NCI-H1092 treated with DMSO at 0.1 percent for 48 hours (cell line): ENCODE measurements at places on chromosomes 4 and X.

DNA sequence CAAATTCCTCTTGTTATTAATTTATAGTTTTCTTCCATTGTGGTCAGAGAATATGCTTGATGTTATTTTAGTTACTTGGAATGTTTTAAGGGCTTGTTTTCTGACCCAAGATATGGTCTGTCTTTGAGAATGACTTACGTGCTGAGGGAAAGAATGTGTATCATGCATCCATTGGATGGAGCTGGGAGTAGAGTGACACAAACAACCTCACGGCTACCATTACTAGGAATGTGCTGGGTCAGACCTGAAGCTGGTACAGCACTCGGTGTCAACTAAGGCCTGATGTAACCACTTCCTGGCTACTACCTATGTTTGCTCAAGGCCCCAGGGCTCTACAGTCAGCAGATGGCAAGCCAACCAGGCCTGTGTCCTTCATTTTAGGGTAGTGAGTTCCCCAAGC is 257.8 kb downstream of the FAT4 start:
- DNase-seq: no peak

DNA sequence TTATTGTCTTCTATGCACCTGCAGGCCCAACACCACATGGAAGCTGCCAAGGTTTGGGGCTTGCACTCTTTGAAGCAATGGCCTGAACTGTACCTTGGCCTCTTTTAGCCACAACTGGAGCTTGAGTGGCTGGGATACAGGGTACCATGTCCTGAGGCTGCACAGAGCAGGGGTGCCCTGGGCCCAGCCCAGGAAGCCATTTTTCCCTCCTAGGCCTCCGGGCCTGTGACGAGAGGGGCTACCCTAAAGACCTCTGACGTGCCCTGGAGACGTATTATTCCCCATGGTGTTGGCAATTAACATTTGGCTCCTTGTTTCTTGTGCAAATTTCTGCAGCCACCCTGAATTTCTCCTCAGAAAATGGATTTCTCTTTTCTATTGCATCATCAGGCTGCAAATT is 519.9 kb upstream of the MAGEB18 start:
- no peak for DNase-seq

- no peak for DNase-seq
Measured at GRCh38 chr4:70788733-70789132, 51.0 kb downstream of the GRSF1 start.

- no peak for DNase-seq
Measured at GRCh38 chrX:53320543-53321229, 39.3 kb upstream of the IQSEC2 start.

GRCh38 chr4:18296411-18296810 is 274.9 kb upstream of the LCORL start:
- no peak for DNase-seq

- no peak for DNase-seq
Measured at GRCh38 chr4:173521467-173522159, 8.4 kb downstream of the HAND2 start.

GRCh38 chrX:15930585-15930984 is 76.0 kb upstream of the AP1S2 start:
- DNase-seq: peak; percentile 59

- no peak for DNase-seq
Measured at GRCh38 chr4:169715826-169716225, 41.9 kb downstream of the HPF1 start.

DNA sequence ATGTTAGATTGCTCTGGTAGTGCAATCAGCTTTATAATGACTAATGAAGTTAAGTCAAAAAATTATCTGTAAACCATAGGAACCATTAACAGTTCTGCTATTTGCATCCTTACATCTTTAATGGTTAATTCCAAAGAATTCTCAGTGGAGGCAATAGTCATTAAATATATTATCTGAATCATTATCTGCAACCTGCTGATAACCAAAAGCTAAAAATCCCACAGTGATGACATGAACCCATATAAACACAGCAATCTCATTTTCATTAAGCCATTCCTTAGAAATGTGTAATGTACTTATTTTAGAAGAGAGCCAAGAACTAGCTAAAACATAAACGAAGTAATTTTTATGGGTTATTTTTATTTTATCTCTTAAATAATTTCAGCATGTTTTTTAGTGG is 60.2 kb downstream of the MAGEB16 start:
- DNase-seq: no peak

- no peak for DNase-seq
Measured at GRCh38 chr4:74111990-74112389, 13.0 kb upstream of the CXCL2 start.

GRCh38 chr4:83851261-83852084 is 315.6 kb downstream of the GPAT3 start:
- DNase-seq: no peak

GRCh38 chr4:40962551-40963180 is 212.9 kb downstream of the NSUN7 start:
- no peak for DNase-seq

GRCh38 chr4:120498678-120499077 is 423.8 kb downstream of the PRDM5 start:
- DNase-seq: no peak

- DNase-seq: no peak
Measured at GRCh38 chrX:46255046-46255445, 290.2 kb downstream of the ZNF674 start.

- peak; percentile 72 for DNase-seq
Measured at GRCh38 chr4:42235304-42236021, 83.0 kb upstream of the BEND4 start.

DNA sequence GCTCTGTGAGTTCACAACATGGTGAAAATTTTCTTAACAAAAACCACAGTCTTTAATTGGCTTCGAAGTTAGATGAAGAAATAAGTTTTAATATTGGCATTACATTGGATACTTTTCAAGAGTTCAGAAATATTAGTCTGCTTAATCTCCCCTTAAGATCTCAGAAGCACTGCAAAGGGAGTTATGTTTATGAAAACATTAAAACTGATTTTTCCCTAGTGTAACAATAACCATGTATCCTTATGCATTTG is 1.5 kb downstream of the SETD7 start:
- no peak for DNase-seq

- no peak for DNase-seq
Measured at GRCh38 chr4:135197641-135198040, 996.1 kb upstream of the PABPC4L start.

GRCh38 chrX:95823796-95824195 is 860.8 kb upstream of the DIAPH2 start:
- DNase-seq: no peak

DNA sequence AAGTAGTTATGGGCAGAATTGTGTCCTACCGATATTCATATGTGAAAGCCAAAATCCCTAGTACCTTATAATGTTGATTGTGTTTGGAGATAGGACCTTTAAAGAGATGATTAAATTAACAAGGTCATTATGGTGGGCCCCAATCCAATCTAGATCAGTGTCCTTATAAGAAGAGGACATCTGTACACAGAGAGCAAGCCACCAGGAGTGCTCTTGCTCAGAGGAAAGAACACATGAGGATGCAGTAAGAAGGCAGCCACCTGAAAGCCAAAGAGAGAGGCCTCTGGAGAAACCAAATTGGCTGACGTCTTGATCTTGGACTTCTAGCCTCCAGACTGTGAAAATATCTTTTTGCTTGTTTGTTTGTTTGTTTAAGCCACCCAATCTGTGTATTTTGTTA is 1290.8 kb upstream of the PABPC4L start:
- no peak for DNase-seq

DNA sequence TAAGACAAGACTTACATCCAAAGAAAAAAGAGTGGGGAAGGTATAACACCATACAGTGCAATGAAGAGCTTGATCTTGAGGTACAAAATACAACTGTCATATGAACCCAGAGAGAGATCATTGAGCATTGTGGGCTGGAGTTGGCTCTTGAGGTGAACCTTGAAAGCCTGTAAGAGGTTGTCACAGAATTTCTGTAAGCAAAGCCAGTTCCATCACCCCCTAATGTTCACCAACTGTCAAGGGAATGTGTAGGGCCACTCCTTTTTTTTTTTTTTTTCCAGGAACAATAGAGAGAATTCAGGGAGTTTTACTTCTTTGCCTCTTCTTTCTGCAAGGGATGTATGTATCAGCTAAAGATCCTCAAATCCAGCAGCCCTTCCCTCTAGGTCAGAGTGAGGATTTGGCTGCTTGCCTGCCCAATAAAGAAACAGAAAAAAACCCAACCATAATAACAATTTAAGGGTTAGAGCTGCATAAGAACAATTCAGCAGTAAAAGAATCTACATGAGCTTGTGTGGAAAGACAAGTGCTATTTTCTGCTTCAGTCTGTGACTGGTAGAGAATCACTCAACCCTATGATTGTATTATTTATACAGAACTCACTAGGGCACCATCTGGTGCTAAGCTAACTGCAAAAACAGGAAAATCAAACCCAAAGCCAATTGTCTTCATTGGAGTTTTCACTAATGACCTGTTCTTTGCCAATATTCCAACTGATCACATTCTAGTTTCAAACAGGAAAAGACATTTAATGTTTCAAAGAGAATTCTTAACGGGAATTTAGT is 217.5 kb upstream of the TEX13C start:
- DNase-seq: no peak

GRCh38 chr4:142752202-142752786 is 93.8 kb downstream of the INPP4B start:
- no peak for DNase-seq

- no peak for DNase-seq
Measured at GRCh38 chrX:46929439-46930261, 17.4 kb downstream of the JADE3 start.

DNA sequence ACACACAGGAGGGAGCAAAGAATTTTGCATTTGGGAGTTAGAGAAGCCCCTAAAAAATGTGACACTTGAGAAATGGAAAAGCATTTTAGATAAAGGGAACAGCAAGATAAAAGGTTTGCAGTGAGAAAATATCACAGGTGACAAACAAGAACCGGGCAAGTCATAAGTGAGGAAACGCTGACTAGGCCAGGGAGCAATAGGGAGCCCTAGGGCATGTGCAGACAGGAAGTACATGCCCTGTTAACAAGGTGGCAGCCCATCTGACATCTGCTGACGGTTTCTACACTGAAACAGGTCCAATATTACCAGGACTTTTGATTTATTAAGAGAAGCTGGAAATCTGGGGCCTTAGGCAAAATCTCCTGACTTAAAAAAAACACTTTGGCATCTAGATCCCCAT is 4.0 kb upstream of the IL13RA1 start:
- no peak for DNase-seq

- no peak for DNase-seq
Measured at GRCh38 chr4:147768113-147768512, 36.2 kb downstream of the ARHGAP10 start.

GRCh38 chr4:3872834-3873313 is 106.7 kb downstream of the ADRA2C start:
- DNase-seq: no peak

GRCh38 chrX:41664908-41665307 is 23.9 kb upstream of the GPR34 start:
- no peak for DNase-seq

- DNase-seq: no peak
Measured at GRCh38 chr4:109764789-109765402, 35.0 kb upstream of the PLA2G12A start.

- no peak for DNase-seq
Measured at GRCh38 chr4:140312100-140312499, 61.3 kb upstream of the SCOC start.

- DNase-seq: no peak
Measured at GRCh38 chr4:2939383-2940243, 23.6 kb downstream of the NOP14 start.

DNA sequence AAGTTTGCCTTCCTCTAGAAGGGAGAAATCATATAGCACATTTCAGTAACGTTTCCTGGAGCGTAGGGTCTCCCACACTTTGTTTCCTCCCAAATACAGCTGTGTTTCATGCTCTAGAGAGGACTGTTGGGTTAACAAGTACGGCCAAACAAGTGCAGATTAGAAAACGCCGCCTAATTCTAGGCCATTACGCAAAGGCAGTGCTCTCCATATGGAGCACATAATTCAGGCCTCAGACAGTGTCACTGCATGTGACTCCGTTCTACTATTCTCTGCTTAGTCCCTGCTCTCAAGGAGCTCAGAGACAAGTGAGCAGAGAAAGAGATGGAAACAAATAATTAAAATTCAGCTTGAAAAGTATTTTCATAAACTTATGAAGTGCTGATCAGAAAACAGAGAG is 11.6 kb downstream of the ZNF827 start:
- DNase-seq: no peak

GRCh38 chr4:145048817-145049216 is 49.2 kb downstream of the ANAPC10 start:
- DNase-seq: no peak

DNA sequence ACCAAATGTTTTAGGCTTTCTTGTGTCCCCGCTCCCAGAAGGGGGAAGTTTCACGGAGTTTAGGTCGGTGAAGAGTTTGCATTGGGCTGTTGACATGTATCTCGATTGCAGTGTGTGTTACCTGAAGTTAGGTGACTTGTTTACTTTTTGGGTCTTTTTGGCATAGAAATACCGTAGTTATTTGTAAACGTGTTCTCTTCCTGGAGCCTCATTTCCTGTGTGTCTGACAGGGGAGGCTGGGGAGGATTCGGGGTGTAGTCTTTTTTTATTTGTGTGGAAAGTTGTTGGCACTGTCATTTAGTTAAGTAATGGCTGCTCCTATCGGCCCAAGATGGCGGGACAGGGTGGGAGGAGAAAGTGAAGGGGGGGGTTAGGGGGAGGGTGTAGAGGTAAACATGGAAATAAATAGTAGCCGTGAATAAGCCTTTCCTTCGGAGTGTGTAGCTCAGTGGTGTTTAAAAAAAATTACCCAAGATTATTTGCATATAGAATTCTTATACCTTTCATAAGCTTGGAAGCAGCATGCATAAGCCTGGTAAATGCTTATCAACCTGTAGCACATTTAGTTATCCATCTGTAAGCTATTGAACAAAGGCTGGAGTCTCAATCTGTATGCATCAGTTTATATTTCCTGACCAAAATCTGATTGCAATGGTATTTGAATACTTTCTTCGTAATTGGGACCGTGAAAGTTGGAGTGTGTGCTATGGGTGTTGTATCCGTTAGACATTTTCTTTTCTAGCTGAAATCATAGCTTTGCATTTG is 1.6 kb downstream of the KDM6A start:
- peak; percentile 13 for DNase-seq

DNA sequence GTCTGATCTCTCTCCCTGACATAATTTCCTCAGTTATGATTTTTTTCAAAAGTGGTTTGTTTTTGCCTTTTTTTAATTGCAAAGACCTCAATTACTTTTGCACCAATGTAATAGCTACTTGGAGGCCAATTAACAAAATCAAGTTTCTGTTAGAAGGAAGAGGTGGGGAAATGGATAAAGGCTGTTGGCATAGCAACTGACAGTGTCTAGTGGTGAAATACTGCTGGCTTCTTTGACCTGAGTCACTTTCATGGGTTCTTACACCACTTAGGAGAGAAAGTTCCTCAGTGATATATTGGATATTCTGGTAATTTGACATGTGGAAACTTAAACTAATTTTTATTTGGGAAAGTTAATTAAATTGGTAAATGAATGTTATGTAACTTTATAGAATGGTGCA is 26.5 kb upstream of the ATP8A1 start:
- no peak for DNase-seq

GRCh38 chr4:38757945-38758600 is 24.7 kb downstream of the TLR10 start:
- no peak for DNase-seq

DNA sequence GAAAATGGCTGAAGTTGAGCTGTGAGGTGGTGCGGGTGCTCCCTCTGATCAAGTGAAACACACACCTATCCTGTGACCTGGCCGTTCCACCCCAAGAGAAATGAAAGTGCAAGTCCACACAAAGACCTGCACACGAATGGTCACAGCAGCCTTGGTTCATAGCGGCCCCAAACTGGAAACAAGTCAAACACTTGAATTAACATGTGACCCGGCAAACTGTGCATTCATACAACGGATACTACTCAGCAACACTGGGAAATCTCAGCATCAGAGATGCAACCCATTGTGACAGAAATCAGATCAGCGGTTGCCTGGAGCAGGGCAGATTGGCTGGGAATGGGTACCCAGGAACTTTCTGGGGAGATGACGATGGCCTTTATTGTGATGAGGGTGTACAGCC is 7.6 kb downstream of the G6PD start:
- no peak for DNase-seq
